Tibial nerve (tissue), 4 donors: ENCODE measurements at places on chromosomes 1 and 21. TPM values are rescaled to one million over a fixed set of nuclear protein-coding genes. Genes with fewer than 3 reads are reported as not detected.

DNA sequence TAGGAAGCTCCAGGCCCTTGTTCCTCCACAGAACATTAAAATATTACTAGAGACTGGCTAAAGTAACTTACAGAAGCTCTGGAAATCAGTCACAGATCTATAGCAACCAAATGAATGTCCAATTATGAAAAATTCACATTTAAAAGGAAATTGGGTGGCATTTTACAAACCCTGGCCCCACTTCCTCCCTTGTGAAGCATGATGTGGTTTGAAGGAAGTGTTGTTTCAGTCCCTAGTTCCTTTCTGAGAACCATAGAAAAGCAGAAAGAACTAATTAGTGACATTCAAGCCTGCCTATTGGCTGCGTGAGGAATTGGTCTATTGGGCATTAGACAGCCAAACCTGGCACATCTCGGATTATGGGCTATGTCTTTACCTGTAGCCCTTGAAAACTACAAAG lies 649.7 kb upstream of the NEGR1 start:
- no peaks in the 10 kb centered on the region for H3K27me3 ChIP-seq
- DNase-seq = no peak
- H3K4me3 ChIP-seq = no peak overlapping the region
- no peaks in the 10 kb centered on the region for H3K36me3 ChIP-seq
- H3K27ac ChIP-seq = no peak overlapping the region

ZNF684 gene
- total RNA-seq = 6.3 TPM

DNA sequence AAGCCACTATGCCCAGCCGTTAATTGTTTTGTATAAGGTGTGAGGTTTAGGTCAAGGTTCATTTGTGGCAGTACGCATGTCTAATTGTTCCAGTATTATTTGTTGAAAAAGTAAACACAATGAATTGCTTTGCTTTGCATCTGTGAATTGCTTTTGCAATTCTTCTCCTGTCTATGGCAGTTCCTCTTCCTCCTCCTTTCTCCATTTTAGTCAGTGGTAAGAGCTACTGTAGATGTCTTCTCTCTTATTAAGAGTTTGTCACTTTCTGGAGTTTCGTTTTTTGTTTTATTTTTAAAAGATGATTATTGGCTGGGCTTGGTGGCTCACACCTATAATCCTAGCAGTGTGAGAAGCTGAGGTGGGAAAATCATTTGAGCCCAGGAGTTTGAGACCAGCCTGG lies 29.2 kb downstream of the C1orf185 start:
- no peak for DNase-seq
- no peaks in the 10 kb centered on the region for H3K4me1 ChIP-seq
- H3K4me3 ChIP-seq = no peak overlapping the region
- H3K27me3 ChIP-seq = no peaks in the 10 kb centered on the region
- no peaks in the 10 kb centered on the region for H3K36me3 ChIP-seq
- H3K27ac ChIP-seq = no peak overlapping the region

NTNG1 gene
- 6.3 TPM for total RNA-seq

C1orf105 gene
- not detected for total RNA-seq

DNA sequence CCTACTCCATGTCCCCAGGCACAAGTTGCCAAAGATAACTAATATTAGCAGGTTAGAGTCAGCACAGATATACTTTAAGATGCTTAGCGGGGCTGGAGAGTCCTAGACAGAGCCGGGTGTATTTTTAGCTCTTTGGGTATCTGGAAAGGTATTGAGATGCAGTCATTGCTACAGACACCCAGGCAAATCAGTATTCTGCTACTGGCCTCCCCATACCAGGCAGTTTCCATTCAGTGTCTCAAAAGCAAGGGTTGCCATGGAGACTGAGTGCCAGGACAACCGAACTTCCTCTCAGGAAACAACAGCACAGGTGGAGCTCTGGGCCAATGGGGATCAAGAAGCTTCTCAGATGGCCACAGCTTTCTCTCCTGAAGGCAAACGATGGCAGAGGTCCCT lies 45.3 kb downstream of the KCNC4 start:
- no peak overlapping the region for H3K4me3 ChIP-seq
- H3K27ac ChIP-seq = no peak overlapping the region
- H3K4me1 ChIP-seq = no peaks in the 10 kb centered on the region
- H3K27me3 ChIP-seq = no peaks in the 10 kb centered on the region
- DNase-seq = no peak

DNA sequence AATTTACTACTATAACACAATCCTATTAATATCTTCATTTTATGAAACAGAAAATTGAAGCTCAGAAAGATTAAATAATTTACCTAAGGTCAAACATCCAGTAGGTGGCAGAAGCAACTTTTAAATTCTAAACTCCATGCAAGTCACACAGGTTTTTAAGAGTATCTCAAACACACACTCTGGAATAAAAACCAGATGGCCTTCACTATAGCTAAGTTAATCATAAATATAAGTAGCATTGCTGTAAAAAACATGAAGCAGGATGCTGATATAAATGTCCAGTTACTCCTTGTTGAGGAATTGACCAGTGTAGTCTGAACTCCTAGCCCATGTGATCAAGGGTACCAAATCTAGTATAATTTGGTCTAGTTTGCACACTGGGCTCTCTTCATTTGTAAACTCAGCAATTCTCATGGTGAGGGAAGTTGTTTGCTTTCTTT lies 9.4 kb upstream of the FMO3 start:
- H3K4me1 ChIP-seq = no peaks in the 10 kb centered on the region
- H3K4me3 ChIP-seq = no peak overlapping the region
- DNase-seq = no peak
- H3K36me3 ChIP-seq = no peaks in the 10 kb centered on the region
- peak overlapping the region; percentile 23 for H3K27ac ChIP-seq
- no peaks in the 10 kb centered on the region for H3K27me3 ChIP-seq

RNF223 gene
- not detected for total RNA-seq

GRCh38 chr1:170221031-170221430 lies 75.3 kb downstream of the NTMT2 start:
- peak overlapping the region; percentile 60 for H3K27ac ChIP-seq
- DNase-seq = peak; percentile 20
- H3K36me3 ChIP-seq = no peaks in the 10 kb centered on the region
- no peaks in the 10 kb centered on the region for H3K27me3 ChIP-seq
- H3K4me3 ChIP-seq = no peak overlapping the region

CNR2 gene
- total RNA-seq = not detected

GRCh38 chr1:51728611-51729155 lies 111.8 kb downstream of the OSBPL9 start:
- H3K27ac ChIP-seq = no peak overlapping the region
- H3K4me3 ChIP-seq = peak overlapping the region; percentile 71
- DNase-seq = no peak
- H3K27me3 ChIP-seq = no peaks in the 10 kb centered on the region

DNA sequence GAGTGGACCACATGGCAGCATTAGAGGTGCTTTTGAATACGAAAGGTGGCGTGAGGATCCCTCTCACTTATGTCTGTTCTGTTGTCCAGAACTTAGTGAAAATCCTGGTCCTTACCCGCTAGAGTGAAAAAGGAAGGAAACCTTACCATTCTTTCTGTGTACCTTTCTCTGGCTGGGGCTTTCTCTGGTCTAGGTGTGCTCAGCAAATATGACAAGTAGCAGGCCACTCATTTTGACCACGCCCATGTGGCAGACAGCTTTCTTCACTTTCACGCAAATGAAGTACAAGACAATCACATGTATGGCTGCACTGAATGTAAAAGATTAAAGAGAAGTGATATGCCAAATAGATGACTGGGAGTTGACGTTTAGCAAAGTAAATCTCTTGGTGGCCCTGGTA lies 131.9 kb downstream of the FGGY start:
- no peaks in the 10 kb centered on the region for H3K36me3 ChIP-seq
- H3K27me3 ChIP-seq = no peaks in the 10 kb centered on the region
- no peak overlapping the region for H3K4me3 ChIP-seq
- DNase-seq = no peak
- no peaks in the 10 kb centered on the region for H3K4me1 ChIP-seq

GPA33 gene
- total RNA-seq = not detected

- no peak for DNase-seq
- no peaks in the 10 kb centered on the region for H3K27me3 ChIP-seq
- no peak overlapping the region for H3K4me3 ChIP-seq
- H3K27ac ChIP-seq = no peak overlapping the region
- H3K4me1 ChIP-seq = no peaks in the 10 kb centered on the region
Observed at GRCh38 chr1:35901235-35901634, 18.2 kb downstream of the AGO1 start.

DNA sequence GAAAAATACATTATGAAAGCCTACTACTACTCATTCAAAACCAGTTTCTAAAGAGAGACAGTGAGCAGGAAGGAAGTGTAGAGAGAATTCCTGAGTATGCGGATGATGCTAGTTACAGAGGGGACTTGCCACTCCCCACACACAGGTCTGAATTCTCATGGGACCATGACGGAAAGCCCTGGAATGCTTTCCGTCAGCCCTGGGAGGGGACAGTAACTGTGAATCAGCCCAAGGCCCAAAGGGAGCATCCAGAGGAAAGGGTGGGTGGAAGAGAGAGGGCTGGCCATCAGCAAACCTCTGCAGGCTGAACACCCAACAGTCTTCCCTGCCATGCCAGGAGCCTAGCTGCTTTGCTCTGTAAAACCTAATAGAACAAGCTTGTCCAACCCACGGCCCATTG lies 36.4 kb downstream of the RCSD1 start:
- H3K36me3 ChIP-seq = no peaks in the 10 kb centered on the region
- H3K4me1 ChIP-seq = peaks cover 25% of the 10 kb centered on the region
- no peaks in the 10 kb centered on the region for H3K27me3 ChIP-seq
- no peak for DNase-seq

- H3K27ac ChIP-seq = no peak overlapping the region
- H3K27me3 ChIP-seq = no peaks in the 10 kb centered on the region
- H3K36me3 ChIP-seq = no peaks in the 10 kb centered on the region
- H3K4me3 ChIP-seq = no peak overlapping the region
Observed at GRCh38 chr1:227391879-227392278, 73.6 kb upstream of the CDC42BPA start.

GRCh38 chr1:165215676-165216075 lies 140.8 kb downstream of the LMX1A start:
- DNase-seq = no peak
- H3K36me3 ChIP-seq = no peaks in the 10 kb centered on the region
- no peaks in the 10 kb centered on the region for H3K4me1 ChIP-seq
- no peaks in the 10 kb centered on the region for H3K27me3 ChIP-seq

RAD54L gene
- 1.3 TPM for total RNA-seq

DNA sequence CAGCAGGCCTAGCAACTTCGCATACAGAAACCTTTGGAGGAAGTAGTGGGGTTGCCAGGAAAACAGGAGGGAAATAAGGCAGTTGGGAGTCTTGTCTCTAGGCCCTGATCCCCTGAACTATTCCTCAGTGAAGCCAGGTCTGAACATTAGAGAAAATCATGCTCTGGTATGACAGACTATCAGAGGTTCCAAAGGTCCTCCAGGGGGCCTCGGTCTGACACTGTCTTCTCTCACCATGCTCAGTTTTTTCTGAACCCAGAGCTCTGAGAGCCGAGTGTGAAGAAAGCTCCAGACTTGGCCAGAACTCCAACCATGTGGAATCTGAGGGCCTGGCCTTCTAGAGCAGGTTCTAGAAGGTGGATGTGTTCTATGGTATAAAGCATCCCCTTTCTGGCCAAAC lies 4.0 kb downstream of the TOMM40L start:
- no peak overlapping the region for H3K27ac ChIP-seq
- H3K4me3 ChIP-seq = no peak overlapping the region
- H3K36me3 ChIP-seq = no peaks in the 10 kb centered on the region
- DNase-seq = no peak
- H3K4me1 ChIP-seq = peaks cover 22% of the 10 kb centered on the region
- H3K27me3 ChIP-seq = no peaks in the 10 kb centered on the region

DNA sequence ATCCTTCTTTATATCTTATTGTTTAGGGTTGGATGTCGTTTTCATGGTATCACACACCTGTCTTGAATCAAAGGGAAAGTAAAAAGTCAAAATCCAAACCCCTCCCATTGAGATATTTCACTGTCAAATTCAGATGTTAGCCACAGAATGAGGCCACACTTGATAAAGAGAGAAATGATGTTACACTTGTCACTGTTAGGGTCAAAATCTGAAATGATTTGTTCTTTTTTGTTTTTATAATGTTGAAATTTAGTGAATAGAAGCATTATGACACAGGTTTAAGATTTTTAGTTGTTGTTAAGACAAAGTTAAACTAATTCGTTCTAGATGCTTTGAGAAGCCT lies 13.1 kb downstream of the NFIA start:
- peaks cover 47% of the 10 kb centered on the region for H3K4me1 ChIP-seq
- no peaks in the 10 kb centered on the region for H3K36me3 ChIP-seq
- peak overlapping the region; percentile 44 for H3K27ac ChIP-seq
- H3K27me3 ChIP-seq = no peaks in the 10 kb centered on the region
- DNase-seq = no peak
- no peak overlapping the region for H3K4me3 ChIP-seq

MAP10 gene
- total RNA-seq = 3.3 TPM

DNA sequence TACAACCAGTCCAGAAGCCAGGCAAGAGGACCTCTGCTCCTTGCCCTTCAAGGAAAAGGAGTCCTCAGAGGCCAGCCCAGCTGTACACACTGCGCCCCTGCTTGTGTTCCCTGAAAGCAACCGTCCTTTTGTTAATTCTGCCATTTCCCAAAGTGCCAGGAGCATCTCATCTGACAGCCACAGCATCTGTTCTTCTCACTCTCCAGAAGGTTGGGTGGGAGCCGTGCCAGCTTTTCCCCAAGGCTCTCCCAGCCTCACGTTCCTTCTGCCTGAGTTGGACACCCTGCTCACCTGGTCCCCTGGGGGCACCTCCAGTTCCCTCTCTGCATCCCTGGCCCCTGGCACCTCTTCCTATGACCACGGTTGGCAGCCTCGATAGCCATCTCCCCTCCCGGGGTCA lies 10.5 kb upstream of the CNTN2 start:
- no peaks in the 10 kb centered on the region for H3K4me1 ChIP-seq
- H3K4me3 ChIP-seq = no peak overlapping the region
- H3K27ac ChIP-seq = no peak overlapping the region
- H3K36me3 ChIP-seq = no peaks in the 10 kb centered on the region

FMOD gene
- total RNA-seq = 82.8 TPM

C4BPB gene
- total RNA-seq = not detected
